Kidney (tissue), 22 donors: ENCODE measurements at places on chromosomes 4 and X. TPM values are rescaled to one million over a fixed set of nuclear protein-coding genes. Genes with fewer than 3 reads are reported as not detected.

GRCh38 chr4:26942871-26943270 lies 82.2 kb downstream of the STIM2 start:
- DNase-seq = no peak
- no peaks in the 10 kb centered on the region for H3K4me1 ChIP-seq
- H3K27me3 ChIP-seq = no peaks in the 10 kb centered on the region
- H3K4me3 ChIP-seq = no peak overlapping the region
- H3K36me3 ChIP-seq = no peaks in the 10 kb centered on the region

Gene TMEM47
- 18.1 TPM for polyA plus RNA-seq

Gene ARSJ
- polyA plus RNA-seq = 3.6 TPM

Gene SLIT2
- polyA plus RNA-seq = 9.2 TPM

- no peaks in the 10 kb centered on the region for H3K36me3 ChIP-seq
- H3K27ac ChIP-seq = no peak overlapping the region
- H3K4me1 ChIP-seq = no peaks in the 10 kb centered on the region
- DNase-seq = no peak
- no peak overlapping the region for H3K4me3 ChIP-seq
These were observed 10.1 kb upstream of the NKX1-1 start for GRCh38 chr4:1416051-1416947.

GRCh38 chr4:61173799-61174198 lies 26.3 kb upstream of the ADGRL3 start:
- no peak for DNase-seq
- no peaks in the 10 kb centered on the region for H3K36me3 ChIP-seq
- H3K4me1 ChIP-seq = no peaks in the 10 kb centered on the region
- H3K4me3 ChIP-seq = no peak overlapping the region

Gene PRDM5
- 2.6 TPM for polyA plus RNA-seq

DNA sequence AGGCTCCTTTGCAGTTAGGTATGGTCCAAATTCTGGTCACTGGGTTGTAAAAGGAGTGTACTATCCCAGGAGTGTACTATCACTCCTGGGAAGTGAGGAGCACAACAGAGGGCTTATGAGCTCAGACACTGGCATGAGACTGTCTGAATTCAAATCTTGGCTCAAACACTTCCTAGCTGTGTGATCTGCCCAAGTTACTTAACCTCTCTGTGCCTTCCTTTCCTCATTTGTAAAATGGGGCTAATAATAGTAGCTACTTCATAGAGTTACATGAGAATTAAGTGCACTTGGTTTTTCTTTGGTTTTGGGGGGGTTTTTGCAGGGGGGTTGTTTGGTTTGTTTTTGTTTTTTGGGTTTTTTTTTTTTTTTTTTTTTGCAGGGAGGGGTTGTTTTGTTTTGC lies 152.0 kb downstream of the BCOR start:
- no peaks in the 10 kb centered on the region for H3K27me3 ChIP-seq
- H3K4me1 ChIP-seq = no peaks in the 10 kb centered on the region
- H3K4me3 ChIP-seq = no peak overlapping the region
- no peaks in the 10 kb centered on the region for H3K36me3 ChIP-seq
- H3K27ac ChIP-seq = no peak overlapping the region

Gene ADGRL3
- polyA plus RNA-seq = 1.3 TPM

Gene PNPLA4
- 45.3 TPM for polyA plus RNA-seq

GRCh38 chr4:42658261-42658660 lies 1.4 kb upstream of the ATP8A1 start:
- no peaks in the 10 kb centered on the region for H3K36me3 ChIP-seq
- DNase-seq = no peak
- no peaks in the 10 kb centered on the region for H3K4me1 ChIP-seq

DNA sequence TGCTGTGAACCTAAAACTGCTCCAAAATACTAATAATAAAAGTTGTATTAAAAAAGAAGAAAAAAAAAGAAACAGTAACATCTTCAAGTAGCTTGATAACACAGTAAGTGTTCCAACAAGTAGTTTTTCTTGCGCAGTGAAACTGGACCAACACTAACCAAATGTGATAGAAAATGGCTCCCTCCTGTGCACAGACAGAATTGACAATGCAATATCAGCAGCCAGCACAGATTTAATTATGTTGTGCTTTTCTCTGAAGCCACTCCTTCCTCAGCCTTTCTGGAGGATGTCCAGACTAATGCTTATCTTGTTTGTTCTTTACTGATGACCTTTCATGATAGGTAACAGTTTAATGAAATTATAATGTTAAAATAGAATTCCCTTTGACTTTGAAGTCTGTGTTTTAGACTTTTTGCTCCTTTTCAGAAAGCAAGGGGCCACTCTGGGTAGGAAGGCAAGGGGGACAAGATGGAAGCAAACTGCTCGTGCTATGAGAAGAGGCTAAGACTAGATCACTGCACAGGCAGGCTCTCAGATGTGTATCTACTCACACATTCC lies 147.1 kb upstream of the RPL34 start:
- no peak overlapping the region for H3K27ac ChIP-seq
- no peaks in the 10 kb centered on the region for H3K36me3 ChIP-seq
- H3K4me1 ChIP-seq = no peaks in the 10 kb centered on the region
- DNase-seq = no peak
- H3K27me3 ChIP-seq = no peaks in the 10 kb centered on the region

- no peaks in the 10 kb centered on the region for H3K27me3 ChIP-seq
- DNase-seq = peak; percentile 63
- peaks cover 4% of the 10 kb centered on the region for H3K4me1 ChIP-seq
- no peak overlapping the region for H3K4me3 ChIP-seq
- no peak overlapping the region for H3K27ac ChIP-seq
These were observed 568.0 kb downstream of the PDHA2 start for GRCh38 chr4:96407738-96408463.

DNA sequence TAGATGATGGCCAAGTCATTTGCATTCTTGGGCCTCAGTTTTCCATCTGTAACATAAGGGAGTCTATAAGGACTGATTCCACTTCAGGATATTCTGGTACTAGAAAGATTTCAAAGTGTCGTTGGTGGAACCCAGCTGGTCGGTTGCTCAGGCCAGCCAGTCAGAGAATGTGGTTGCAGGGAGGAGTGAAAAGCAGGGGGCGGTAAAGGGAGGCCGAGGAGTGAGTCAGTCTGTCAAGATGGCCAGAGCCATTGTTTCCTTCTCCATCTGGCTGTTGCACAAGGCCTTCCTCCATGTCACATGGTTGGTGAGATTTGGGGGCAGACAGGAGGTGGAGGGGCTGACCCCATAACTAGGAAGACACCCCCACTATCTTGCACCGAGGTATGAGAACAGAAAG lies 38.2 kb downstream of the STARD8 start:
- H3K36me3 ChIP-seq = no peaks in the 10 kb centered on the region
- peak; percentile 59 for DNase-seq
- no peak overlapping the region for H3K27ac ChIP-seq
- H3K27me3 ChIP-seq = no peaks in the 10 kb centered on the region
- no peaks in the 10 kb centered on the region for H3K4me1 ChIP-seq
